Left cardiac atrium (tissue), 4 donors: ENCODE measurements at places on chromosomes 3 and 15. TPM values are rescaled to one million over a fixed set of nuclear protein-coding genes. Genes with fewer than 3 reads are reported as not detected.

Gene GABRA5
- total RNA-seq = 0.68 TPM

Gene CMTM7
- total RNA-seq = 10.2 TPM

Gene MRAS
- 242 TPM for total RNA-seq

Gene FBN1
- total RNA-seq = 105 TPM

Gene MESP1
- total RNA-seq = 10.5 TPM

Gene VILL
- 6.2 TPM for total RNA-seq

DNA sequence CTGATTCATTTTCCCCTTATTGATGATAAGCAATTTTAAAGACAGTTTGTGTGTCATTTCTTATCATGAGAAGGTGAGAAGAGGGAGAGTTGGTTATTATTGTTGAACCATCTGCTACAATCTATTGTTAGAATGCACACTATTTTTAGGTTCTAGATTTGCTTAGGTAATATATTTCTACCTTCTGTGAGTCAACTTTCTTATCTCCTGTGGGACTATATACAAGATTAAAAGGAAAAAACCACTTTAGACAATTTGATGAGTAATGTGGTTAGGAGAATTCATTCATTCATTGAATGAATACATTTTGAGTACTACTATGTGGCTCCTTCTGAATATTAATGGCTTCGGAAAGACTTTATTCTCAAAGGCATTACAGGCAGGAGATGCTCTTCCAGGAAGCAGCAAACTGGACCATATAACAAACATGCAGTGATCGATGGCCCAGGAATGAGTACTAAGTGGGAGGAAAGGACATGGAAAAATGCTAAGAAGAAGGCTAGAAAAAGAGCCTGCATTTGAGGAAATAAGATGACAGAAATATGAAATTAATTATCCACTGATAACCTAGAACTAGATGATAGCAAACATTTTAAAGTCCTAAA is 22.4 kb downstream of the SPTSSB start:
- DNase-seq = no peak

DNA sequence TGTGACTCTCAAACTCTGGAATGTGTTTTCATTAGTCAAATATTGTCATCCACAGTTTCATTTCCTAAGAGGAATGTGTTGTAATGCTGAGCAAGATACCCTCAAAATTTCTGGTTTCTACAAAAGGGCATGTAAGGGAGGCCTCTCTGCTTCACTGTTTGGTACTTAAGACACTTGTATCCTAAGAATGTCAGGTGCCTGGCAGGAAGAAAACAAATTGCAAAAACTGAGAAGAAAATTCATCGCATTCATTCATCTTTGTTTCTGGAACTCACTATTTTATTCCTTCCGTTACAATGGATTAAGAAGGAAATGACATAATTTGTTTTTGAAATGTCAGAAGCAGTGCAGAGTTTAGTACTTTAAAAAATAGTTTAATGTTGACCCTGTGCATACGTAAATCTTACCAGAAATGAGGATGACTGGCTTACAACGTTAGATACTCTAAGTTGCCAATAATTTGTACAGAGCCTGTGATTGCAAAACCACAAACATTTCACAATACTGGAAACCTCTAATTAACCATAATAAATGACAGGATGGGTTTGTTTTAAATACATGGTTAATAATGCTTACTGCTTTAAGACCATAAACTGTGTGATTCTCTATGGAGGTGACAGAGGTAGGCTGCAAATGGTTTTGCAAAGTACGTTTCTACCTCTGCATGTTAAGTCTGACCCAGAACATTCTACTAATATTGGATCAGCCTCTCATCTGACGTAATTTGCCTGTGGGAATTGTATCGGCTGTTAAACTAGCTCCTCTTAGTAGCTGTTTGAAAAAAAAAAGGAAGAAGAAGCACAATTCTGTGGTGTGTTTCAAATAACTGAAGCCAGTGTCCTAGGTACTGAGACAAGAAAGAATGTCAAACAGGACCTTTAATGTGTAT is 477.8 kb downstream of the RBMS3 start:
- DNase-seq = no peak

GRCh38 chr3:39052583-39052982 is 767 bp downstream of the WDR48 start:
- DNase-seq = no peak

DNA sequence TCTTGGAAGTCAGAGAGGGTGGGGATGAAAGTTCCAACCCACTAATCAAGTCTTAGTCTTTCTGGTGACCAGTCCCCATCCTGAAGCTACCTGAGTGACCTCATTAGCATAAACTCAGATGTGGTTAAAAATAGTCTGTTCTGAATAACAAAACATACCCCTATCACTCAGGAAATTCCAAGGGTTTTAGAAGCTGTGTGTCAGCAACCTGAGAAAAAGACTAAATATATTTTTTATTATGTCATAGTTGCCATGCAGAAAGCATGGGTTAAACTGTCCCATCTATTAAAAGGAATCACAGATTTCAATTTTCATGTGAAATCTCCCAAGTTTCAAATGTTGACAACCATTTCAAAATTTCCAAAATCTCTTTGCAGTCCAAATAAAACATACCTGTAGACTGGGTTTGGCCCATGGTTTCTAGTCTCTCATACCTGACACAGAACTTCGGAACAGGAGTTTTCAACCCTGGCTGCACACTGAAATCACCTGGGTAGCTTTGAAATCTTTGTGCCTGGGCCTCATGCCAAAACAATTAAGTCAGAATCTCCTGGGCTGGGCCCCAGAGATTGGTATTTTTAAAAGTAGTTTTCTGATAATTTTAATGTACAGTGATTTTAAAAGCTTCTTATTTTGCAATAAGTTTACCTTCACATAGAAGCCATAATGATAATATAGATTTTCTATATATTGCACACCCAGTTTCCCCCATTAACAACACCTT is 476.3 kb downstream of the RBMS3 start:
- no peak for DNase-seq

DNA sequence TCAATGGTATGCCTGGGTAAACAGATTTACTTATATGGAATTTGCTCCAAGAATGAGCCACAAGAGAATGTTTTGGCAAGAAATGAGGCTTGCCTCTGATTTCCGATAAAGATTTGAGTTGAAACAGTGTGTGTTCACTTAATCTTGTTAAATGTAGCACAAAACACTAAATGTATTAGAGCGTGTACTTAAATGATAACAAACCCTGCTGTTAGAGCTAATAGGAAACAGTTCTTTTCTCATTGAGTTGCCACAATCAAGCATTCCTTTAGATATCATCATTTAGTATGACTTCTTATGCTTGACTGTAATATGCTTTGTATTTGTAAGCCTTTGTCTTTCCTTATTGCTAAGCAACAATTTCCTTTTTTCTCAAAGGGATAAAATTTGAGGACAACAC is 353.6 kb upstream of the ZNF717 start:
- DNase-seq = no peak

DNA sequence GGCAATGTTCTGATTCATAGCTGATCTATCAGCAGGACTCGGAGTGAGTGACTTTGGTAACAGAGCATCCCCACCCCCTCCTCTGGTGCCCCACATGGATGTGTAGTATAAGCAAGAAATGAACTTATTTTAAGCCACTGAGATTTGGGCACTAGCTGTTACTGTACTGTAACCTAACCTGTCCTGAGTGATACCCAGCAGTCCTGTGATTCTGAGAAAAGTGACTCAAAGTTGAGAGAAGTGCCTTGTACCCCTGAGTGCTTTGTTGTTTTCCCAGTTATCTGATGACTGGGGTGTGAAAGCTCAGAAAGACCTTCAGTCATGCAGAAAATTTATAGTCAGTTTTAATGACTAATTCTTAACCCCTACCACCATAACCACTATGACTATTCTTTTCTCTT is 439.9 kb upstream of the RBMS3 start:
- DNase-seq = no peak

- DNase-seq = no peak
Observed at GRCh38 chr3:123287962-123288302, 86.2 kb downstream of the SEC22A start.

DNA sequence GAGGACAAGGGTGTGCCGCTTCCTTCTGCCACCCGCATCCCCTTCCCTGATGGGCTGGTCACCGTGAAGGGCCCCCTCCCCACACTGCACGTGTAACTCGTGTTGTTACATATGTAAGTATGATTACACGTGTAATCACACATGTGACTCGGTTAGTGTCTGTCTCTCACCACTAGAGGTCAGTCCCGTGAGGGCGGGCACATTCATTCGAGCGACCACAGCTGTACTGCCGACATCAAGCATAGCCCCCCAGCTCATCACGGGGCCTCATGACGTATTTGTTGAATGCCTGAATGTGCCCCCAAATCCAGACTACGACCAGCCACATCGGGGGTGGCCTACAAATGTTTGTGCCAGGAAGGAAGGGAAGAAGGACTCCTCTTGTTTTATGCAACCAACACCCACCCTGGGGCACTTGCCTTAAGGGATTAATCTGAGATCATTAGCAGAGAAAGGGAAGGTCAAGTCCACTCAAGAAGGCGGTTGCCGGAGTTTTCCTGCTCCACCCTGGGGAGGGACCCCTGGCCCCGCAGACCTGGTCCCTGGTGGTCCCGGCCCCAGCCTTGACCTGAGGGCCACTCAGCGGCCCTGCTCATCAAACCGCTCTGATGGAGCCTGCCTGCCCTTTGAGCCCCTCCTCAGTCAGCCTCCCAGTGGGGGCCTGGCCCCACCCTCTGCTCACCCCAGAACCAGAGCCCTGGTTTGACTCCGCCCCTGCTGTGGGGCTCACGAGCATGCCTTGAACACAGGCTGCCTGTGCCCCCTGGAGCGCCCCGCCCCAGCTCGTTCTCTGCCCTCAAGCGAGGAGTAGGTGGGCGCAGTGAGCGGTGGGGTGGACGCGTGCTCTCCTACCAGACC is 52.8 kb downstream of the RGMA start:
- peak; percentile 36 for DNase-seq

DNA sequence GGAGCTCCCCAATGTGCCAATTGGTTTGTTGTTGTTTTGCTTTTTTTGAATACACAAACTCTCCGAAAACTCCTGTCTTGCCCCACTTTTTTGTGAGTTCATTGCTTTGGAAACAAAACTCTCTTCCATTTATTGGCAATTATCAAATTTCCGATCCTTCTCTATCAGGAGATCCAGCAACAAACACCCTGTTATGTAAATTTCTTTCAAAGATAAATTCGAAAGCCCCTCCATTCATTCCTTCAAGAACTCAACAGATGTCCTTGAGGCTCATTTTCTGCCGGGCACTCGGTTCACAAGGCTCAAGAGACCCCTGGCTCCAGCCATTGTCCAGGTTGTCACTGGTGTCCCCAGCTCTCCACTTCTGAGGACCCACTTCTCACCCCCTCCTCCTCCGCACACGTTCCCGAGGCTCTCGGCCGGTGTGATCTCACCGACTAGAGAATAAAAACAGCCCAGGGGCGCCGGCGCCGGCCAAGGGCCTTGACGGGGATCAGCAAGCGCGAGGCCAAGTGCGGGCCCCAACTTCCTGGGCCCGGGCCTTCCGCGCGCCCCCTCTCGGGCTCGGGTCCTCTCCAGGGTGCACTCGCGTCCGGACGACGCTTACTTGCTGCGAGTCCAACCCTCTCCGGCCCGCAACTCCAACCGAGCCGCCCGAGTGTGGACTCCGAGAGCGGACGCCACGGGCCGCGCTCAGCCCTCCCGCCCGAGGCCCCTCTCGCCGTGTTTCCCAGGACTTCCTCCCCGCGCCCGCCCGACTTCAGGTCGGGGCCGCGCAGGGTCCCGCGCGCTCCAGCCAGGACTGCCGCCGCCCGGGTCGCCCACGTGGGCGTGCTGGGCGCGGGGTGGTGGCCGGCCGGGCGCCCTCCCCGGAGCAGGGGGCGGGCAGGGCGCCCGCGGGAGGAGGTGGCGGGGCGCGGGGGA is 533 bp upstream of the SMAD3 start:
- DNase-seq = no peak

GRCh38 chr15:29470794-29471193 is 201.2 kb upstream of the NSMCE3 start:
- DNase-seq = no peak

DNA sequence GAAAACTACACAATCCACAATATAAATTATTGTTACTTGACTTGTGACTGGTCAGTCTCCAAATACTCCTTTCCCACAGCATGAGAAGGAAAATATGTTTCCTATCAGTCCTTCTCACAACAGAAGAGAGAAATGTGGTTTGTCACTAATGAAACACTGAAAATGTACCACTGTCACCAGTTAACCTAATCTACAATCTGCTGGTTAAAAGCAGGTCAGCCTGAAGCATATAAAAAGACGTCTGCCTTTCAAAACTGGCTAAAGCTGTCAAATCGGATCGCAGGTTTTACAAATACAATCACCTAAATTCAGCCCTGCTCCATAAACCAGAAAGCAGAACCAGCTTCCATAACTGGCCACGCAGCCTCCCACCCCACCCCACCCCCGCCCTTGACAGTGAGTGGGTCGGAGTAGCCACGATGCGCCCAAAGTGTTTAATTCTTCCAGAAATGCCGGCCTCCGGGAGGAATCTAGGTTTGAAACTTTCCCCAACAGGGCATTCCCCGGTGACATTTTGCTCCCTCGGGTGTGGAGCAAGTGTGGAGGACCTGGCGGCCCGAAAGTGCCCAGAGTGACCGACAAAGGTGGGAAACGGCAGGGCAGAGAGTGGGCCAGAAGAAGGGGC is 682 bp downstream of the ETFA start:
- no peak for DNase-seq

DNA sequence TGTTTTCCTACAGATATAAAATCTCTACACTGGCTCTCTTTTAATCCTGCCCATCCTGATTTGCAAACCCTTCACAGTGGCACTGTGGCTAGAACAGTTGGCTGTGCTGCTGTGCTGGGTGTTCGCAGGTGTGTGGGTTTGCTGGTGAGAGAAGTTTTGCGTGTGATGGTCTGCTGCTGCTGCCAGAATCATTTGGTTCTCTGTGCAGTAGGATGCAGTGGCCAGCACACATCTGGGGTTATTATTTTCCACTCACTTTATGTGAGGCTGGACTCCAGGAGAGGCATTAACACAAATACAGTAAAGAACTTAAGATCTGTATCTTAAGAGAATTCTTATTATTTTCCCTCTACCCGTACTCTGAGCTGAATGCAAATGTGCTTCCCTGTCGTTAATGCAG is 16.0 kb upstream of the PSMD6 start:
- DNase-seq = no peak

- DNase-seq = peak; percentile 64
Observed at GRCh38 chr15:52103217-52104207, 9.1 kb downstream of the BCL2L10 start.

- DNase-seq = peak; percentile 64
Observed at GRCh38 chr15:28191832-28192231, 92.7 kb upstream of the OCA2 start.

- DNase-seq = no peak
Observed at GRCh38 chr3:65772758-65773157, 266.0 kb downstream of the MAGI1 start.

DNA sequence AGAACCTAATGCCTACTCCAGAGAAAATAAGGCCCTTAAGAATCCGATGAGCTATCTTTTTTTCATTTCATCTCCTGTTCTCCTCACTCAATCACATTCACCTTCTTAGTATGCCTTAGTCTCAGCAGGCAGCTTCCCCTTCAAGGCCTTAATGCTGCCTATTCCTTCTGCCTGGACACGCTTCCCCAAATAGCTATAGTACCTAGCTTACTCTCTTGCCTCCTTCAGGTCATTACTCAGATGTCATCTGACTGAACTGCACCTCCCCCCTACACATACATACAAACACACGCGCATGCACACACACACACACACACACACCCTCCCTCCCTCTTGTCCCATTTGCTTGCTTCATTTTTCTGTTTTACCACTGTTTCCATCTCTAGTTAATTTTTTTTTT is 191.5 kb upstream of the MLF1 start:
- no peak for DNase-seq

- DNase-seq = no peak
Observed at GRCh38 chr3:2558796-2559195, 460.1 kb downstream of the CNTN4 start.

- DNase-seq = no peak
Observed at GRCh38 chr3:137024348-137024747, 66.6 kb downstream of the IL20RB start.

- no peak for DNase-seq
Observed at GRCh38 chr3:64152086-64152485, 73.2 kb downstream of the PRICKLE2 start.
